ENCODE measurements at places on chromosomes 12 and 14.
A peak's percentile ranks its signal among the peaks of the same experiment; 100 is the strongest.

GRCh38 chr14:76936483-76936882 is 92.0 kb downstream of the IRF2BPL start:
- DNase-seq = peak; percentile 59

DNA sequence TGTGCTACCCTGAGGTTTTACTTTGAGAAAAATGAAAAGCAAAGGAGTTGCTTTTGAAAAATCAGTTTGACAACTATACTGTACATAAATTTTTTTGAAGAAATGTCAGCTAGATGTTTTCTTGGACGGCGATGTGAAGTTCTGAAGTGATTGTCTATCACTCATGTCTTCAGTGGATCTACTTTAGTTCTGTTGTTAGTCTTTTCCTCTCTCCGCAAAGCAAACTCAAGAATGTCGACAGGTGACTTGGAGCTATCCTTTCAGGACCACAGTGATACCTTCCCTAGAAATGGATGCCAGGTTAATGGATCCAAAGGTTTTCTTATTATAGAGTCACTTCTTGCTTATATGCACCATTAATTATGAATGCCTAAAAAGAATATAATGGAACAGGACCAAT is 1.2 kb downstream of the PTPRO start:
- no peak for DNase-seq

- peak; percentile 75 for DNase-seq
Measured at GRCh38 chr12:27383429-27384260, 51.0 kb downstream of the BMAL2 start.

DNA sequence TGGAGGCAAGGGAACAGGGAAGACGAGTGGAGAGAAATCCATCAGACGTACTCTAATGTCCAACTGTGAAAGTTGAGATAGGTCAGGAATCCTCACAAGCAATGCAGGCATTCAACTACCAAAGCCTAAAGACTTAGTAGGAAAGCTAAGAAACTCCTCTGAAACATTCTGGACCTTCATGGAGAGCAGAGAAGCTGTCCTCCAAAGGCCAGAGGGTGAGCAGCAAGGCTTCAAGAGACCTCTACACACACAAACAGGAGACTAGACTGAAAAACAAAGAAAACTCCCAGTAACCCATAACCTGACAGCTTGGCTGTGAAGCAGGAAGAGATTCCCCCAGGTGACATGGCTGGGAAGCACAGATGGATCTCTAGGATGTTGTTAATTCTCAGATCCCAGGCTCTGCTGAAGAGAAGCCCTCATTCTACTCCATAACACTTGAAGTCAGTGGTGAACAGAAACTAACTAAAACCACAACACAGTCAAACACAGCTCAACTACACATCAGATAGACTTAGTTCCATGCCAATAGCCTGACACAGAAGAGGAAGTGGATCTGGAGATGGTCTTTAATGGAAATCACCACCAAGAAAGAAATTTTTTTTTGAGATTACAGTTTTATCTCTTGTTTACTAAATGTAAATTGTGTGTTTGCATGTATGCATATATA is 23.2 kb upstream of the LYZ start:
- no peak for DNase-seq

DNA sequence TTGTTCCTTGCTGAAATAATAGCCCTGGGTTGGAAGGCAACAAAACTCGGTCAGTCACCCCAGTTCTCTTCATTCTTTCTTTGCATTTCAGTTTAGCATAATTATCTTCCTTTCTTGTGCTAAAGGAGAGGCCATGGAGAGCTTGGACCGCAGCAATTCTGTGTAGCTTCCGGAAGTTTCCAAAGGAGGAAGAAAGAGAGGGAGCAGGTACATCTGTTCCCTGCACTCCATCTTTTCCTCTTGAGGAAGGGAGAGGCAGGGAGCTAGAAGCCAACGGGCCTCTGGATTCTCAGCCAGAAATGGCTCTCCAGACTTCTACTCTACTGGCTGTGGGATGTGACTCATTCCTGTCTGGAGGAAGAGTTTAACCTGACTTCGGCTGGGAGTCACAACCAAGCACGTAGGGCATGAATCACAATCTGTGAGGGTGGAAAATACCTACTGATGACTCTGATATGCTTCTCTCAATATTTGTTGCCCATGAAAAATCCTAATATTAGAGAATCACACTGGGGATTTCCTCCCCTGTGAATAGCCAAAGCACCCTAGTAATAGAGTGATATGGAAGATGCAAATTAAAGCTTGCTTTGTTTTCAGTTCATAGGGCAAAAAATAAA is 17.0 kb downstream of the ANO6 start:
- DNase-seq = peak; percentile 74

DNA sequence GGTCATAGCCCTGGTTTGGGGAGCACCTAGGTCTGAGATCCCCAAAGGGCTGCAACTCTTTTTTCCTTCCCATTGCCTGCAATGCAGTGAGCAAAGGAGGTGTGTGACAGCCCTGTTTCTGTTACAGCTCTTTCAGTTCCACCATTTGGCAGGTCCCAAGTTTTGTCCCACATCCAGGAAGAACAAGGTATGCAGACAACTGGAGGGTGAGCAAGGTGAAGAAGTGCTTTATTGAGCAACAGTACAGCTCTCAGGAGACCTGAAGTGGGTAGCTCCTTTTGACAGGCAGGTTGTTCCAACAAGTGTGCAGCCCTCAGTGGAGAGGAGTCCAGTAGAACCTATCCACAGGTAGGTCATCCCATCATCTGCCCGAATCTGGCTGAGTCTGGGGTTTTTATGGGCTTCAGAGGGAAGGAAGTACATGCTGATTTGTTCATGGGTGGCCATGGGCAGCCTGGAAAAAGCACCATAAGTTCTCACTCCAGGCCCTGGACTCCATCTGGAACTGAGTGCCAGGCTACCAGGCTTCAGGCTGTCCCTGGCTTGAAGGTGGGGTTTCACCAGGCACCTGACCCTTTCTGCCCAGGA is 62.8 kb upstream of the NAV3 start:
- no peak for DNase-seq

- DNase-seq = no peak
Measured at GRCh38 chr14:40204441-40205175, 772.4 kb upstream of the FBXO33 start.

DNA sequence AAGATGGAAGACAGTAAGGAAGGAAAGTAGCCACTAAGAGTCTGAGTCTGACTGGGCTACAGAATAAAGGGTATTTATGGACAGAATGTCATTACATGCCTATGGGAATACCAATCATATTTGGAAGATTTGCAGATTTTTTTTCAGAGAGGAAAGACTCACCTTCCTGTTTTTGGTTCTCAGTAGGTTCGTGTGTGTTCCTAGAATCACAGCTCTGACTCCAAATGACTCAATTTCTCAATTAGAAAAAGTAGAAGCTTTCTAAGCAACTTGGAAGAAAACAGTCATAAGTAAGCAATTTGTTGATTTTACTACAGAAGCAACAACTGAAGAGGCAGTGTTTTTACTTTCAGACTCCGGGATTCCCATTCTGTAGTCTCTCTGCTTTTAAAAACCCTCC is 15.4 kb upstream of the PAPLN start:
- no peak for DNase-seq

DNA sequence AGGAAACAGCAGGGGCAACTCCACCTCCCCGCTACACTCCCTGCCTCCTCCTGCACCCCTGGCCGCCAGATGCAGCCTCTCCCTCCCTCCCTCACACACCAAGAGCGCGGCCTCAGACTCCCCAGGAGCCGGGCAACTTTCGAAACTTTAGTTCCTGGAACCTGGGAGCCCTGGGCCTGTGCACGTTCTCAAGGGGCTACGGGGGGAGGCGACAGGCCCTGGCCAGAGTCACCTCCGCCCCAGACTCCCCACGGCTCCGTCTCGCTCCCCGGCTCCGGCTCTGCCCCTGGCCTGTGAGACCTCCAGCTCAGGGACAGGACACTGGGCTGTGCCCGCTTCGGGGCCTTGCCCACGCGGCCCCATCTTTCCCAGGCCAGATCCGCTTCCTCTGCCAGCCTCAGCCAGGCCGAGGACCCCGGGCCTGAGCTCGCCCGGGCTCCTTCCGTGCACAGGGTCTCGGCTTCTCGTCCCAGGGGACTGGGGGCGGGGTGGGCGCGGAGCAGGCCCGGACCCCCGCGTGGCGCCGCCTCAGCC is 5.5 kb downstream of the AMN start:
- DNase-seq = no peak

DNA sequence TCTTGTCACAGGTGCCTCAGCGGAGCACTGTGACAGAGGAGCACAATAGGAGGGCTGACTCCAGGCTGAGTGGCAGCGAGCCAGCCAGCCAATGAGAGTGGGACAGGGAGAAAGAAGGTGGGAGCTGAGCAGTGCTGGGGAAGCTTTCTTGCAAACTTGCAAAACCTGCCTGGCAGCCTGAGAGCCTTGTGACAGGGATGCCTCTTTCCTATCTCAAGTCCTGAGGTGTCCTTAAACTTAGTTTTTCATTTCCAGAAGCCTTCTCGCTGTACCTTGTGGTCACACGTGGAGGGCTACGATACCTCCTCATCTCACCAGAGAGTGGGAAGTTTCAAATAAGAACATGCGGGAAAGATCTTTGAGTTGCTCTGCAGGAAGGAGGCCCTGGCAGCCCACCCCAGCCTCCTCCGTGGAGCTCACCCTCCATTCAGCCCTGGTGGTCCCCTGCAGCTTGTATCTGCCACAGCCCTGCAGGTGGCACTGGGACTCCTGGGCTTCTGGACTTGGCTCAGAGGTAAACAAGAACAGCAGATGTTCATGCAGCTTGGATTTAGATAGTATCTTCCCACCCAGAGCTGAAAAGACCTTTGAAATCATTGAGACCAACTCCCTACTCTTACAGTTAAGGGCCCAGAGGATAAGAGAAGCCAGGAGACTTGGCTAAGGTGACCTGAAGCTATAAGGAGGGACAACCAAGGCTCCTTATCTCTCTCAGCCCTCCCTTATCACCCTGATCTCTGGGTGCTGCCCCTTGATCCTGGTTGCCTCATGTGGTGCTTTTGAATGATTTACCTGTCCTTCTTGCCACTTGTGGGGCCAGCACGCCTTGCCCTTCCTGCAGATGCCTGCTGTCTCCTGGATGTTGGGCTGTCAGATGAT is 153.5 kb upstream of the MAX start:
- DNase-seq = no peak
